Left cardiac atrium (tissue), 4 donors: ENCODE measurements at places on chromosomes 4 and X. TPM values are rescaled to one million over a fixed set of nuclear protein-coding genes. Genes with fewer than 3 reads are reported as not detected.

The ABHD18 gene
- 8.2 TPM for total RNA-seq

The PDLIM3 gene
- total RNA-seq = 692 TPM

The MAP7D2 gene
- 0.60 TPM for total RNA-seq

The XPNPEP2 gene
- total RNA-seq = 2.5 TPM

The ERCC6L gene
- total RNA-seq = 0.10 TPM

The TXK gene
- total RNA-seq = 0.62 TPM

The MUC7 gene
- total RNA-seq = not detected

The RASGEF1B gene
- total RNA-seq = 7.8 TPM

The CFP gene
- 3.9 TPM for total RNA-seq

GRCh38 chr4:188297873-188298272 lies 158.6 kb downstream of the TRIML1 start:
- DNase-seq = no peak

DNA sequence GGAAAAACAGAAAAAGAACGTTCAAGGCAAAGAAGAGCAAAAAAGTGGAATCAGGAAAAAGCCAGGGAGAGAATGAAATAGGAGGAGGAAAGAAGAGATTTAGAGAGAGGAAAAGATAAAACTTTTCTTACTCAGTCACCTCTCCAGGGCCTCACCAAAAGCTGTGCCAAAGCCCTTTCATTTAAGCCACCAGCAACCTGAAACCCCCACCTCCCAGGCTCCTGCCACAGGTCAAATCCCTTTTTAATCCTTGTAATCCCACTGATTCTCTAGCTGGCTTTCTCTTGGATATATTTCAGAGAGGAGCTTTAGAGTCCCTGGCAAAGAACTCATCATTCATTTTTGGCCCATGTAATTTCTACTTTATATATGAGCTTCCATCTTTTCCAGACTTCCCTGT lies 25.7 kb upstream of the XIAP start:
- no peak for DNase-seq

DNA sequence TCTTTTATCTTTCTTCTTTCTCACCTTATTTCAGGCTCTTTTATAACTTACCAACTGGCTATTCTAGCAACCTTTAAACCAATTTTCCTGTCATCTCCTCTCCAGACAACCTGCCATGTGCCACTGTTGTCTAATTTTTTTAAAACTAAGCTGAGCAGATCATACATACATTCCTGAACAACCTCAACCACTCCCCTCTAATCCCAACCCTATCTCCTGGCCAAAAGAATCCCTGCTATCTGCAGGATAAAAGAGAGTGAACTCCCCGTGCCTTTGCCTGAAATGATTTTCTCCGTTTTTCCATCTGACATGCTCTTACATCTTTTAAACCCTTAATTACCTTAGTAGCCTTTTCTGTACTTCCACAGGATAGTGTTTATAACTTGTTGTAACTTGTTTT lies 35.5 kb downstream of the DCUN1D4 start:
- DNase-seq = no peak

DNA sequence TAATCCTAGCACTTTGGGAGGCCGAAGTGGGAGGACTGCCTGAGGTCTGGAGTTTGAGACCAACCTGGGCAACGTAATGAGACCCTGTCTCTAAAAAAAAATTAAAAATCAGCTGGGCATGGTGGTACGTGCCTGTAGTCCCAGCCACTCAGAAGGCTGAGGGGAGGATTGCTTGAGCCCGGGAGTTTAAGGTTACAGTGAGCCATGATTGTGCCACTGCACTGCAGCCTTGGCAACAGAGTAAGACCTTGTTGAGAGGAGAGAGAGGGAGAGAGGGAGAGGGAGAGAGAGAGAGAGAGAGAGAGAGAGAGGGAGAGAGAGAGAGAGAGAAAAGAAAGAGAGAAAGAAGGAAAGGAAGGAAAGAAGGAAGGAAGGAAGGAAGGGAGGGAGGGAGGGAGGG lies 144.9 kb downstream of the RASL11B start:
- DNase-seq = no peak

- DNase-seq = peak; percentile 73
Measured at GRCh38 chr4:173333658-173334084, 487 bp downstream of the HMGB2 start.

- no peak for DNase-seq
Measured at GRCh38 chr4:7746351-7747061, 193.2 kb downstream of the AFAP1 start.

DNA sequence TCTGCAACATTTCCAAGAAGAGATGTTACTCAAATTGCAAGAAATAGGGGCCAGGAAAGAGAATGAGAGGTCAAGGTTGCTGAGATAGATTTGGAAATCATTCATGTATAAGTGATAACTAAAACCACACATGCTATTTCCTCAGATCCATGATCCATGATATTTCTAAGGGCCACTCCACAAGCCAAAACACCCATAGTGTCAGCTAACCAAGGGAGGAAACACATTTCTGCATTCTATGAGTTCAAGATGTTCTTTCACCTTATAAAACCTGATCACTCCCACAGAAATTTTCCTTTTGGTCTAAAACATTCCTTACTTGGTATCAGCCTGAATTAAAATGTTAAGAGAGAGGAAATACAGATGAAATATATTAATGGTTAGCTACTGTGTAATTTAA lies 47.2 kb downstream of the TBCK start:
- DNase-seq = no peak

GRCh38 chrX:8083286-8083685 lies 87.8 kb downstream of the VCX2 start:
- DNase-seq = no peak

DNA sequence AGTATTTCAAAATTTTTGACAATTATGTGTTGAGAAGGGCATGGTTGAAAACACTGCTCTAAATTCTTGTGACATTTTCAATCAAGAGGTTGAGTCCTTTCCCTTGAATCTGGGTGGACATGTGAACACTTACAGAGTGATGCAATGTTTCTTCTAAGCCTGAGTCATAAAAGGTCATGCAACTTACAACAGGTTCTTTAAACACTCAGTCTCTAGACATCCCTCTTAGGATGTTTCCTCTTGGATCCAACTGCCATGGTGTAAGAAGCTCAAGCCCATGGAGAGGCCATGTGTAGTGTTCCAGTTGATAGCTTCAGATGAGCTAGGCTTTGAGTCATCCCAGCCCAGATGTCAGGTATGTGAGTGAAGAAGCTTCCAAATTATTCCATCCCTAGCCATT lies 232.2 kb upstream of the MAOA start:
- no peak for DNase-seq

DNA sequence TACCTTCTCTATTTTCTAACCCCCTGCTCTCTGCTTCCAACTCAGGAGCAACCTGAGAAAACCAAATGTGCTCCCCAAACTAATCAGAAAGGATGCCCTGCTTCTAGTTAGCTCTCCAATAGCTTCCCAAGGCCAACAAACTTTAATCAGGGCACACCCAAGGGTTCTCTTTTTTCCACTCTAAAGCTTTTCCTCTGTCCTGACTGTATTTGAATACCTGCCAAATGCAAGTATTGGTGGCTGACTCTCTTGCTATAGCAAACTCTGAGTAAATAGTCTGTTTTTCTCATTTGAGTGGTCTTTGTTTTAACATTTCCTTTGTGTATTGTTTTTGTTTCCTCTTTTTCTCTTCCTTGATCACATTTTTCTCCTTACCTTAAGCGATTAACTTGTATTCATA lies 52.5 kb downstream of the GBA3 start:
- DNase-seq = no peak

- DNase-seq = no peak
Measured at GRCh38 chrX:72395237-72395636, 89.5 kb upstream of the CITED1 start.

GRCh38 chrX:23737413-23737812 lies 5.7 kb downstream of the ACOT9 start:
- DNase-seq = no peak
